ENCODE measurements at places on chromosomes 7 and 10.

DNA sequence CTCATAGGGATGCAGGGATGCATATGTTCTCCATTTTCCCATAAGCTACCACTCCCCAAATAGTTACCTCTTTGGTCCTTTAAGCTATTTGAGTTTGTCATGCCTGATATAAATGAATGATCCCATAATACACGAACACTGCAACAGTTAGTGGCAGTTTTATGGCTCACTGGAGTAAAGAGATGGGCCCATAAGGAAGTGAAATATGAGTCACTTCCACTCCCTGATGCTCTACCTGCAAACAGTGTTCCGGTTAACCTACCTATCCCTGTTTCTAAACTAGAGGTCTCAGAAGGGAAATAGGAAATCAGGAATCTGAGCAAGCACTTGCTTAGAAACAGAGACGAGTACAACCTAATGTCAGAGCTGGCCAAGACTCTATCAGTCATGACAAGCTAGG, 71.7 kb downstream of the CALD1 start:
- DNase-seq, result no peak

DNA sequence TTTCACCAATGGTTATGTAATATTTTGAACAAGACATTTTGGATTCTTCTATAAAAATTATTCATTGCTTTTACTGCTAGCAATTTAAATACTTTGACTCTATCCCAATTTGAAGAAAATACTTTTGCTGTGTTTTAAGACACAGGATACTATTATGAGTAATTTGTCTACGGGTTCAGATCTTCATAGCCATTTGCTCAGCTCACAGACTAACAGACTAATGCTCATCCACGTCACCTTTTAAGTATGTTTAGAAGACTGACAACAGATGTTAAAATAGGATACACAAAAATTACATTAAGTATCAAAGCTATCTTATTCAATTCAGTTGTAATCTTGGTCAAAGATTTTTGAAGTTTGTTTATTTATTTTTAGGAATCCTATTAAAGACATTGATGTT, 251.3 kb upstream of the CHRM2 start:
- DNase-seq, result no peak

DNA sequence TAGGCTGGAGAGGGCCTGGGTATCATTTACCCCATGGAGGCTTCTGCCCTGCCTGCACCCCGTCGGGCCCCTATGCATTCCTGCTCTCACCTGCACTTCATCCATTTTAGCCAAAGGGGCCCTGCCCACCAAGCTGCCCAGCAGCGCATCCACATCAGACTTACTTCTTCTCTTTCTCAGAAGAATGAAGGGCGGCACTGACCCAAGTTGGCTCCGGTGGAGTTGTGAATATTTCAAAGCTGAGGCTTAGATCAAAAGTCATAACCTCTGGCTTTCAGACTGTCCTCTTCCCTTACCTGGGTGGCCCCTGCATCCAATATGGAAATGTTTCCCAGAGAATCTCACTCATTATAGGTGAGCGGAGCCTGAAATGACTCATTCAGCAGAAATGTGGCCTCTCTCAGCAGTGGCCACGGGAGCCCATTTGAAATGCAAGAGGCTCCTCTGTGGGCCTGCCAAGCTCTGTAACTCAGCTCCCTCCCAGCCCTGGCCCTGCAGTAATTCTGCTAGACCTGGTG, 117.6 kb upstream of the TCF7L2 start:
- DNase-seq, result no peak

GRCh38 chr7:137717811-137718271, 128.9 kb downstream of the DGKI start:
- DNase-seq, result no peak

DNA sequence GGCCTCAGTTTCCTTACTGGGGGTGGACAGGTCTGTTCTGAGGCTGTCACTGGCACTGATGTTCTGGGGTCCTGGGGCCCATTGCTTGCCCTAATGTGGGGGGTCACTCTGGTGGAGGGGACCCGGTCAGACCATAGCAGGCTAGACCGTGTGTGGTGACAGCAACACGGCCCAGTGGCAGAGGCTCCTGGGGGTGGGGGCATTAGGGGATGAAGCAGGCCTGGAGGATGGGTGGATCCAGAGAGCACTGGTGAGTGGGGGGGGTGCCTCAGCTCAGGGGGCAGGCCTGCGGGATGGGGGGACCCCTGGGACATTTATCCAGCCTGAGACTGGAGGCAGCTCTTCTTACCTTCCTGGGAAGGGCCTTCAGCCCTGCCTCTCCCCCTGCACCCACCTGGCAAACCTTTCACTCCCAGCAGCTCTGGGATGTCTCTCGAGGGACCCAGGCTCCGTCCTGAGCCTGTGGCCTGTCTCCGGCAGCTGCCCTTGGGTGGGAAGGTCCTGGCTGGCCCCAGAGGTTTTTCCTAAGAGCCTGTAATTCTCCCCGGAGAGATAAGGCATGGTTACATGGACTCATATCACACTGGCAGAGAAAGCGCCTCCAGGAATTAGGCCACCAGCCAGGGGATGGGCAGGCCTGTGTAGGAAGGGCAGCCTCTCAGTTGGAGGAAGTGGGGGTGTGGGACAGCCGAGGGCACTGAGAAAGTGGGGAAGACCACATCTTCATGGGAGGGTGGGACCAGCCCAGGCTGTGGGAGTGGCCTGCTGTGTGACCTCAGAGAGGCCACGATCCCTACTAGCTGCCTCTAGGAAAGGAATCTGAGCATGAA, 147.7 kb downstream of the UBE2H start:
- DNase-seq, result no peak

Measured in T-helper 9 cell (primary cell).